Ecto neural progenitor cell (in vitro differentiated cells): ENCODE measurements at places on chromosomes 4 and X.

DNA sequence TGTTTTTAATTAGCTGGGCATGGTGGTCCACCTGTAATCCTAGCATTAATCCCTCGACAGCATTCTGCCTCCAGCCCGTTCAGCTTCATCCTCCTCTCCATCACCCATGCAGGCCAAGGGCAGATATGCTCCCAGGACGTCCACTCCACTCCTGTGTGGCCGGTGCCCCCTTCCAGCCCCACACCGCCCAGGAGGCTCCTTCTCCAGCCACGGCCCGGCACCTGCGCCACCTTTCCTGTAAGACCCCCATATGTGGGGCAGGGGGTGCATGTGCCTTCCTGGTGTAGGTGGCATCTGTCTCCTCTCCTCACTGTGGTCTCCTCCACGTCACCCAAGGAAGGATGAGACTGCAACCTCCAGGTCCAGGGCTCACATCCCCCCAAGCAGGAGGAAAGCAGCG is 57.0 kb upstream of the MXD4 start:
- no peak for DNase-seq

- no peak for DNase-seq
Measured at GRCh38 chr4:3759236-3759635, 6.9 kb upstream of the ADRA2C start.

- DNase-seq, result no peak
Measured at GRCh38 chr4:8403976-8404375, 36.5 kb downstream of the ACOX3 start.

- no peak for DNase-seq
Measured at GRCh38 chr4:24657768-24658617, 73.6 kb upstream of the DHX15 start.

GRCh38 chr4:150906987-150907633 is 108.0 kb downstream of the LRBA start:
- no peak for DNase-seq

DNA sequence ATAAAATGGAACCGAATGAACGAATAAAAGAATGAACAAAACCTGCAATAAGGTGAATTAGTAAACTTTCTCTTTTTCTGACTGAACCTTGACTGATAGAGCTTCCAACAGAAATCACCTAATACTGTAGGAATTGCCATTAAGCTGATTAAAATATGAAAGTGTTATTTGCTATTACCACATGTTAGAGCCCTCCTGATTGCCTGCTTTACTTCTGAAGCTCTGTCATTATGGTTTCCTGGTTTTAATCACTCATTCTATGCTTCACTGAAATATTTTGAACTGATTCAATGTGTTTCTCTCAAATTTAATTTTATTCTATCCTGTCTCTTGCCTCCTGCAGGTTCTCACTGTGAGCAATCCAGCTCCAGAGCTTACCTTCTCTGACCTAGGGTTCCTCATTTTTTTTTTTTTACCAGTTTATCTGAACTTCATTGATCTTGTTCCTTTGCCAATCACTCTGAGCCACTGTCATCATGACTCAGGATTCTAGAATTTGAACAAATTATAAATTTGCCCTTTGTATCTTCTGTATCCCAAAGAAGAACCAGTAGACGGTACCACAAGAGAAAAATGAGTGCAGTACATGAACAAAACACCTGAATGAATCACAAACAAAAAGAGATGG is 48.1 kb upstream of the UGT2B15 start:
- DNase-seq, result no peak

- DNase-seq, result no peak
Measured at GRCh38 chrX:19566359-19567222, 51.3 kb upstream of the MAP3K15 start.

- DNase-seq, result no peak
Measured at GRCh38 chr4:176734461-176734860, 58.3 kb downstream of the VEGFC start.

DNA sequence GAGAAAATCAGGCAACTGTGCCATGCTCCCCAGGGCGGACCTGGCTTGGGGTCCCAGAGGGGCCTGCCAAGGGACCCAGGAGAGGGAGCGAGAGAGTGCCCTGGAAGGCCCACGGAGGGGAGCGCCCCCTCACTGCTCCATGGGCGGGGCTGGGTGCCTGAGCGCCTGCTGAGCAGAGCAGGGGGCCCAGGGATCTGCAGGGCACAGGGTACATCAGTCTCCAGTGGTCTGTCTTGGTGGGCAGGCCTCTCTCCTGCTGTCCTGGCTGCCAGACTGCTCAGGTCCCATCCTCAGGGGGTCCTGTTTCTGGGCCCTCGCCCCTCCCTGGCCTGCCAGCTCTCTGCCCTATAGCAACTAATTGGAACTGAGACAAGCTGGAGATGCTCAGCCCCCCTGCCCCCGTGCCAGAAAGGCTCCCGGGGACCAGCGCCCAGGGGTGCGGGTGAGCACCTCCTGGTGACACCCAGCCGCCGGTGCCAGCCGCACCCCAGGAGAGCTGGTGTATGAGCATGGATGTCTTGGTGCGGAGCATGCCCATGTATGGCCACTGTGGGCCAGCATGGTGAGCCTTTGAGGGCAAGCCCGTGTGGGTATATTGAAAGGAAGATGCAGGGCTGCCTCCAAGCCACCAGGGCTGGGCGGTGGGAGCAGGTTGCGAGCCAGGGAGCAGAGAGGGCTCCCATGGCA is 1.3 kb downstream of the BGN start:
- no peak for DNase-seq

- DNase-seq, result no peak
Measured at GRCh38 chr4:156665780-156666366, 305.7 kb downstream of the PDGFC start.

- no peak for DNase-seq
Measured at GRCh38 chr4:124000233-124000632, 603.6 kb downstream of the SPRY1 start.

DNA sequence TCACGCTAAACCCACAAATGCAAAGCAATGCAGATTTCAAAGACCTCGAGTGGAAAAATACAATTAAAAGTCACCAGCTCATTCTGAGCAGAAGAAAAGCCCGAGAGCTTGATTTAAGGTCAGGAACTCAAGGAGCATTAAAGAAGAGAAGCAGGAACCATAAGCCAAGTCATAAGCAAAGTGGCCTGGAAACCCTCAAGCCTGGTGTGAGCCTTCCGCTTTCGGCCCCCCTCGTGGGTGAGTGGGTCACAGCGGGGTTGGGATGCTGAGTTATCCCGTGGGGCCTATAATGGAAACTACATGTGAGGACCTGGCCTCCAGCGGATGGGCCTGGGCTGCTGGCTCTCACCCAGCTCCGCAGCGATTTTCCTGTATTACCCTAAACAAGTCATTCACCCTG is 504.3 kb downstream of the RAB28 start:
- no peak for DNase-seq

GRCh38 chrX:116726806-116727205 is 264.0 kb upstream of the CT83 start:
- DNase-seq, result no peak

DNA sequence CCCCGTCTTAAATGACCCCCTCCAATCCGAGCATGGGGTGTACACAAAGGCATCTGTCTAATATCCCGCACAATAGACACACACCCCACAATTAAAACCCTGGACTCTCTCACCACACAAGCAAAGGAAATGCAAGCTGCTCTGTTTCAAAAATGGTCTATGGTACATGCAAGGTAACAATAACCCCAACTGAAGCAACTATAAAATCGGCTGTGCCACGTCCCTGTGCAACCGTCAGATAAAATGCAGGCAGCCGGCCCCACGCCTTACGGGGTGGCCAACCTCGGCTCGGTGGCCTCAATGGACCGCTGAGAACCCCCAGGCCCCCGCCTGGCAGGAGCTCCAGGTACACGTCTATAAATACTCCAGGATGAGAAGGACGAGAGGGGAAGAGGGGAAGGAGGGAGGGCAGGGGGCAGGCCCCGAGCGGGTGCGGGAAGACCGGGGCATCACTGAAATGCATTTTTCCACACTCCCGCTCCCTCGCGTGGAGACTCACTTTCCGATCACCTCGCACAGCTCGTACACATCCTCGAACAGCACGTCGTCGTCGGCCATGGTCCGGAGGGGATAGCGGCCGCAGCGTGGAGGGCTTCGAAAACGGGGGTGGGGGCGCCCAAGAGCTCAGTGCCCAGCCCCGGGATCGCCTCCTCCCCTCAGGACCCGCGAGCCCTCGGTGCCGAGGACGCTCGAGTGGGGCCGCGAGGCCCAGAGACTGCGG is 763 bp downstream of the CASK start:
- DNase-seq, result peak; percentile 77

GRCh38 chr4:20505927-20506326 is 194.3 kb upstream of the PACRGL start:
- DNase-seq, result no peak

- DNase-seq, result no peak
Measured at GRCh38 chrX:9528498-9528897, 63.6 kb downstream of the TBL1X start.

- DNase-seq, result no peak
Measured at GRCh38 chr4:76762137-76763130, 135.5 kb downstream of the SOWAHB start.

GRCh38 chrX:3563451-3563850 is 150.0 kb downstream of the PRKX start:
- no peak for DNase-seq

- no peak for DNase-seq
Measured at GRCh38 chr4:168931215-168931650, 78.8 kb downstream of the CBR4 start.

GRCh38 chr4:14716691-14717090 is 285.6 kb upstream of the CPEB2 start:
- DNase-seq, result no peak

GRCh38 chrX:10177601-10178000 is 20.8 kb downstream of the CLCN4 start:
- DNase-seq, result no peak

DNA sequence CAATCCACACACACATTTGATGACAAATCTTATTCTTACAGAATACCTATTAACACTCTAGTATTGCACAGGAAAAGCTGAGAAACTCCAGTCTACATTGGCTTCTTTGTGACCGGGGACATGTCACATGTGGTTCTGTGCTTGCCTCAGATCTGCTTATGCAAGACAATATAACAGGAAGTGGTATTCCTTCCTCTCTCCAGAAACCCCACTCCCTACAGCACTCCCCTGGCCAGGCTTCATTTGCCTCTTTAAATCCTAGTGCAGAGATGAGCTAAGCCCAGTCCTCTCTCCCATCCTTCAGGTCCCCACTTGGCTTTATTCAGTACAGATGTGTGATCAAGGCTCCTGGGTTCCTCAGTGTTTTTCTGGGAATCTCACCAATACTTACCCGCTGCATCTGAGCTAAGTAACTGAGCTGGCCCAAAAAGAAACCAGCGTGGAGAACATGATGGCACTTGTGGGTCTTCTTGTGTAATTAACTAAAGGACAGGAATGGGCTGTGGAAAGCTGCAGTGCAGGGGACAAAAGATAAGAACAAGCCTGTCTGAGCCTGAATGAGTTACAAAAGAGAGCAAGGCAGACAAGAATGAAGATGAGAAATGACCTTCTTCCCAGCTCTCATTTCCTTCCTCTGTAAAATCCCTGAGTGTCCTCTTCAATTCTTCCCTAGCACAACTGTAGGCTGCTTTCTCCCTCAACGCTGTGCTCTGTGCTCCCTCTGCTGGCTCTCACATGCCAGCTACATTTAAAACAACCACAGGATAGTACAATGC is 105.6 kb downstream of the HNRNPD start:
- DNase-seq, result peak; percentile 69

GRCh38 chrX:23888887-23889501 is 18.7 kb downstream of the APOO start:
- no peak for DNase-seq

DNA sequence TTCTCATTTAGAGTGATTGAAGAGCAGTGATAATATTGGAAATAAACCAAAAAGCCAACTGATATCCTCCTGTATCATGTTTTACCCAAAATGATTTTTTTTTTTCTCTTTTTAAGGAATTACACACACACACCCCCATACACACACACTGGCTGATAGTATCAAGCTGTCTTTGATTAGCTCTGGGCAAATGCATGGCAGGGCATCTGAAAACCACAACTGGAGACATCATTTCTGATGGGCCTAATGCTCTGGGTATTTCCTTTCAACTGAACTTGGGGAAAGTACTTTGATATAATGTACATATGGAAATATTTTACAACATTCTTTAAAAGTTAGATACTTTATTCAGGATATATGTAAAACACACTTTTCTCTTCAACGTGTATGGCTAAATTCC is 14.2 kb upstream of the OSTC start:
- DNase-seq, result no peak

DNA sequence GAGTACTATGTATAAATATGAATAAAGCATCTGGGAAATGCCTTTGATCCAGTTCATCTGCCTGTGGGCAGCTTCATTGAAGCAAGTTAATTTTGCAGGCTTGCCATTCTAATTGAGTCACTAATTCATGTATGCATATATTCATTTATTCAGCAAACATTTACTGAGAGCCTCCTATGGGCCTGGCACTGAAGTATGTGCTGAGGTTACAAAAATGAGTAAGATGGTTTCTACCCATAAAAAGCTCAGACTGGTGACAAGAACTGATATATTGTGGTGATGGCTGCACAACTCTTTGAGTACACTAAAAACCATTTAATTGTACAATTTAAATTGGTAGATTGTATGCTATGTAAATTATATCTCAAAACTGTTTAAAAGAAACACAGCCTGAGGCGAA is 1.1 kb upstream of the MRPL1 start:
- no peak for DNase-seq

DNA sequence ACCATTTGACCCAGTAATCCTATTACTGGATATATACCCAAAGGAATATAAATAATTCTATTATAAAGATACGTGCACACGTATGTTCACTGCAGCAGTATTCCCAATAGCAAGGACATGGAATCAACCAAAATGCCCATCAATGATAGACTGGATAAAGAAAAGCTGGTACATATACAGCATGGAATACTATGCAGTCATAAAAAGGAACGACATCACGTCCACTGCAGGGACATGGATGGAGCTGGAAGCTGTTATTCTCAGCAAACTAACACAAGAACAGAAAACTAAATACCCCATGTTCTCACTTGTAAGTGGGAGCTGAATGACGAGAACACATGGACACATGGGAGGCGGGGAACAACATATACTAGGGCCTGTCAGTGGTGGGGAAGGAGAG is 69.7 kb downstream of the PHF8 start:
- DNase-seq, result no peak

DNA sequence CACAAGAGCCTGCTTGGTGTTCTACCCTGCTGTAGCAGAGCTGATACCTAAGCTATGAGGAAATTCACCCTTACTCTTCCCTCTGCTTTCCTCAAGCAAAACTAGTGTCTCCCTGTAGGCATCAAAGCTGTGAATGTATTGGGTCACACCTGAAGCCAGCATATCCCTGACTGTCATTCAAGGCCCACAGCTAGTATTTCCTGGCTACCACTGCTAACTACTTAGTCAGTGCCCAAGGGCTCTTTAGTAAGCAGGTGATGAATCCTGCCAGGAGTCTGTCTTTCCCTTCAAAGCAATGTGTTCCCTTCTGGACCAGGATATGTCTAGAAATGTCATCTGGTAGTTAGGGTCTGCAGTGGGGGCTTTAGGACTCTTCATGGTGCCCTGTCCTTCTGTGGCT is 125.7 kb downstream of the RPA4 start:
- DNase-seq, result no peak

GRCh38 chrX:54182194-54182863 is 725 bp downstream of the FAM120C start:
- peak; percentile 52 for DNase-seq
